ENCODE measurements at places on chromosomes 13 and 19.

- peak; percentile 51 for DNase-seq
These were observed 39.9 kb upstream of the CEACAM8 start for GRCh38 chr19:42634409-42635232.

- no peak for DNase-seq
These were observed 252.7 kb downstream of the KCNRG start for GRCh38 chr13:50267917-50268316.

GRCh38 chr19:14871619-14872230, 14.2 kb downstream of the OR7A17 start:
- peak; percentile 6 for DNase-seq

DNA sequence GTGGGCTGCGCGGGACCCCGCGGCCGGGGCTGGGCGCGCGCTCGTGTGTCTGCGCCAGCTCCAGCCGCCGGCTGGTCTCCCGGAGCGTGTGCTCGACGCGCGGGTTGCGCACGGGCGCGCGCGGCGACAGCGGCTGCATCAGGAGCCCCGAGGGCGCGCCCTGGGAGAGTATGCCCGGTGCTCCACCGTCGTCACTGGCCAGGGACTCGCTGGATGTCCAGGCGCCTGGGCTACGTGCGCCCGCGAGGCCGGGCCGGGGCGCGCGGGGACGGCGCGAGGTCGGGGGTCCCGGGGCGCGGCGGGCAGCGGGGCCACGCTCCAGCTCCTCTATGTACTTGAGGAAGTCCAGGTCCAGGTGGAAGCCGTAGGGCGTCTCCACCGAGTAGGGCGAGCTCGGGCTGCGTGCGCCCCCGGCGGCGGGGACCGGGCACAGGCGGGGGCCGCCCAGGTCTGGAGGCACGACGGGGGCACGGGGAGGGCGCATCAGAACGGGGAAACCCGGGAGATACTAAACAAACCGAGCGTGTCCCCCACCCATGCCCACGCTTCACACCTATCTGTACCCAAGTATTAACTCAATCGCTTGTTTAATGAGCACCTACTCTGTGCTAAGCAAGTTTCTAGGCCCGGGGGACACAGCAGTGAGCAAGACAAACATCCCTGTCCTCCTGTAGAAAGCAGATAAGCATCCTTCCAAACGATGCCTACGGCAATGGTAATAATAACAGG, 7.6 kb downstream of the KANK3 start:
- no peak for DNase-seq

DNA sequence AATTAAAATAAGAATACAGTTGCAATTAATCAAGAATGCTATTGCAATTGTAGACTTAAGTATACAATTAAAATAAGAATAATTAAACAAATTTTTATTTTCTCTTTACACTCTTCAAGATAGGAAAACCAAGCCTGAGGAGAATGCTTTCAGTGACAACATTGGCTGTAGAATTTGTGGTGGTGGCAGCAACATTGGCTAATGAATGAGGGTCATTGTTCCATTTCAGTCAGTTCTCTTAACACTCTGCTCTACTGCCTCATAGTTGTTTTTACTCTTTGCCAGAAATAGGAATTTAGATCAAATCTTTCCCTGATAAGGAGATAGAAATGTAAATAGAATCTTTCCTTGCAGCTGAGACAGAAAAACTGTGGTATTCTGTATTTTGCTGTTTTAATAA, 391.6 kb downstream of the PCDH20 start:
- DNase-seq, result no peak

DNA sequence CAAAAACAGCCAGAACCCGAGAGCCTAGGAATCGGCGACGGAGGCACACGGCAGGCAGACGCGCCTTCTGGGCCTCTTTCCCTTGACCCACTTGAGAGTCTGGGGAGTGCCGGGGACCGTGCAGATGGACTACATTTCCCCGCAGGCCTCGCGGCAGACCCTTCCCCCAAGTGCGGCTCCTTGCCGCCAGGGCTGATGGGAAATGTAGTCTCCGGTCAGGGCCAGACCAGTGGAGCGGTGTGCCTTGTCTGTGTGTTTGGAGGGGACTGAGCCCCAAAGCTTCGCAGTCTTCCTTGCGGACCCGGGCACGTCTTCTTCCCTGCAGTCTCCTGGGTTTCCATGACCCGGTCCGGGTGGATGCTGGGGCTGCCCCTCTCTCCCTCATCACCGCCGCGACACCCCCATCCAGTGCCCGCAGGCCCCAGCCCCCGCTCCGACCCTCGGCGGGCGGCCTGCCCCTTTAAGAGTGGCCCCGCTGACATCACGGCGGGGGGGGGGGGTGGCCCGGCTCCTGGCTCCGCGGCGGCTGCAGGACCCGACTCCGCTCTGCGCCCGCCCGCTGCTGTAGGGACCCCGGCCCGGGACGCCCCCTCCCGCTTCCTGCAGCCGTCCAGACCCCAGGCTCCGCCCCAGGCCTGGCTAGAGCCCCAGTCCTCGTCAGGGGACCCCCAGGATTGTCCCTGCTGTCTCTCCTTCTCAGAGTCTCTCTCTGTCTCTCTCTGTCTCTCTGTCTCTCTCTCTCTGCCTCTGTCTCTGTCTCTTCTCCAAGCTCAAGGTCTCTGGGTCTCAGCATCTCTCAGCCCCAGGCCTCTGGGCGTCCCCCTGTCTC, 758 bp upstream of the CACNG7 start:
- DNase-seq, result peak; percentile 35

GRCh38 chr13:62613819-62614218, 1198.2 kb upstream of the PCDH20 start:
- DNase-seq, result no peak

DNA sequence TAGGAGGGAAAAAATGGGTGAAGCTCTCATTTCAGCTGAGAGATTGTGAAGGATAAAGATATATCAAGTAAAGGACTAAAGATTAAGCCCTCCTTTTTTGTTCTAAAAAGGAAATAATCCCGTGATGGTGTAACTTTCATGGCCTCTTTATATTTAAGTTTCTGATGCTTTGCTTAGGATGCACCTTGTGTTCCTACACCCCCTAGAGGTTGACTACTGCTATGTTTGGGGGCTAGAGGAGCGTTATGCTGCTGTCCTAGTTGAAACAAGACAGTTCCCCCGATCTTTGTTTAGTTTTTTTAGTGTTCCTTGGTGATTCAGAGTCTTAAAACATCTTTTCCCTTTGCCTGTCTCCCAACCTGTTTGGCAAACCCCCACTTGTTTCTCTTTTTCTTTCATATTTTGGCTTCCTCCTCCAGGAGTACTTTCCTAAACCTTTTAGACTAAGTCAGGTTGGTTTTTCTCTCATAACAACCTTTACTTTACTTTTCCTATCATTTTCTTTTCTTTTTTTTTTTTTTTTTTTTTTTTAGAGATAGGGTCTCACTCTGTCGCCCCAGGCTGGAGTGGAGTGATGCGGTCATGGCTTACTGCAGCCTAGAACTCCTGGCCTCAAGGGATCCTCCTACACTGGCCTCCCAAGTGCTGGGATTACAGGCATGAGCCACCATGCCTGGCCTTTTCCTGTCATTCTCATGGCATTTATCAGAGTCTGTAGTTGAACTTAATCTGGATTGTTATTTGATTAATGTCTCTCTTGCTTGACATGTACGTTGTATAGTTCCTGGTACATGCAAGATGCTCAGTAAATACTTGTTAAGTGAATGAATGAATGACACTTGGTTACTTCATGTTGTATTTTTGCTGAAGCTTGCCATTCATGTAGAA, 2.8 kb downstream of the UBA2 start:
- DNase-seq, result peak; percentile 57

DNA sequence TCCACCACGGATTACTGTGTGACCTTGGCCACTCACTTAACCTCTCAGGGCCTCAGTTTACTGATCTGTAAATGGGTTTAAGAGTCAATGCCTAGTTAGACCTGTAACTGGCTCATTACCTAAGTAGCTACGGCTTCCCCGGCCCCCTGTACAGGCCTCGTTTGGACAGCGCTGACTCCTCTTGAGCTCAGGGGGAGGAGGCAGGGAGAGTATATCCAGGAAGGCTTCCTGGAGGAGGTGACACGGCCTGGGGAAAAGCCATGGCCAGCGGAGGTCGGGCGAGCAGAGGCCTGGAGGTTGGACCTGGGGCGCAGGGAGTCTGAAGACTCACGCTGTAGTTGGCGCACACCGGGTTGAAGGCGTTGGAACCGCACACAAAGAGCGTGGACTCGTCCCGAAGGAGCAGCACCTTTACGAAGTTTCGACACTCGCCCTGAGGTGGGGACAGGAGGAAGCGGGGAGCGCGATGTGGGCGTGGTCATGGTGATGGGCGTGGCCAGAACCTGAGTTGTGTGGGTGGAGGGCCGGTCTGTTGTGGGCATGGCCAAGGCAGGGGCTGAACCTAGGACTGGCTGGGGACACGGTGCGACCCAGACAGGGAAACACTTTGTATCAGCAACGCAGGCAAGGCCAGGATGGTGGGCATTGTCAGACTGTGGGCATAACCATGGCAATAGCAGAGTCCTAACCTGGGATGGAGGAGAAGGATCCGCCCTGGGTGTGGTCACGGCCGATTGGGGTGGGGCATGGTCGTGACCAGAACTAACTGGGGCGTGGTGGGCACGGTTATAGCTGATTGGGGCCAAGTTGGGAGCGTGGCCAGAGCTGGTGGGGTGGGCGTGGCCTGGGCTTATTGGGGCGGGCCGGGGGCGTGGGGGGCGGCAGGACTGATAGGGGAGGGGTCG, 3.6 kb downstream of the SEMA6B start:
- DNase-seq, result no peak

Data from epithelial cell of esophagus (primary cell).